Stimulated activated CD4-positive, alpha-beta T cell treated with anti-CD3 and anti-CD28 coated beads, Interleukin-2, amount 100 ng/mL, for 4 hours (primary cell): ENCODE measurements at places on chromosomes 13 and 19.

- DNase-seq: no peak
These were observed 66.5 kb upstream of the ATP12A start for GRCh38 chr13:24613755-24614154.

GRCh38 chr19:4077800-4078684, 11.3 kb upstream of the ZBTB7A start:
- peak; percentile 56 for DNase-seq

- no peak for DNase-seq
These were observed 779.3 kb downstream of the SLITRK5 start for GRCh38 chr13:88450515-88450914.

- DNase-seq: peak; percentile 95
These were observed at the start of gene NDUFA11 for GRCh38 chr19:5903624-5904351. TSS of gene NDUFA11 (minus strand) at chr19:5903790. CDS start at chr19:5903708, 82 bp downstream.

GRCh38 chr19:35612224-35612558, 344 bp upstream of the HAUS5 start:
- no peak for DNase-seq

DNA sequence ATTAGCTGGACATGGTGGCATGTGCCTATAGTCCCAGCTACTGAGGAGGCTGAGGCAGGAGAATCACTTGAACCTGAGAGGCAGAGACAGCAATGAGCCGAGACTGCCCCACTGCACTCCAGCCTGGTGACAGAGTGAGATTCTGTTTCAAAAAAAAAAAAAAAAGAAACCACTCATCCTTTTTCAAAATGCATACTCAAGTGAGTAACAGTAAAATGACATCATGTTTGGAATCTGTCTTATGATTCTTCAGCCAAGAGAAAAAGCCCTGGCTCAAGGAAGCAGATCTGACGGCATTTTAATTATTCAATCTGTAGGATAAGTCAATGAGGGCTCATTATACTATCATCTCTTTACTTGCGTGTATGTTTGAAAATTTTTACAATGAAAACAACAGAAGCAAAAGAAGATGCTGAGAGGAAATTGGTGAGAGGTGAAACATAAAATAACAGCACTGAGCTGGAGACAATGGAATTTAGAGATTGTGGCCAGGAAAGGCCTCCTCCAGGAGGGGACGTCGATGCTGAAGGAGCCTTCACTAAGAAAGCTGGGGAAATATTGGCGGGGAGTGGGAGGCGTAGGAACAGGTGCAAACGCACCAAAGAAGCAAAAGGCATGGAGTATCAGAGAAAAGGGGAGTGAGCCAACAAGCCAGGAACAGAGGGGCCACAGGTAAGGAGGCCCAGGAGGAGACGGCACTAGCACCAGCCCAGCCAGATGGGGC, 12.9 kb upstream of the CCNE1 start:
- DNase-seq: no peak

DNA sequence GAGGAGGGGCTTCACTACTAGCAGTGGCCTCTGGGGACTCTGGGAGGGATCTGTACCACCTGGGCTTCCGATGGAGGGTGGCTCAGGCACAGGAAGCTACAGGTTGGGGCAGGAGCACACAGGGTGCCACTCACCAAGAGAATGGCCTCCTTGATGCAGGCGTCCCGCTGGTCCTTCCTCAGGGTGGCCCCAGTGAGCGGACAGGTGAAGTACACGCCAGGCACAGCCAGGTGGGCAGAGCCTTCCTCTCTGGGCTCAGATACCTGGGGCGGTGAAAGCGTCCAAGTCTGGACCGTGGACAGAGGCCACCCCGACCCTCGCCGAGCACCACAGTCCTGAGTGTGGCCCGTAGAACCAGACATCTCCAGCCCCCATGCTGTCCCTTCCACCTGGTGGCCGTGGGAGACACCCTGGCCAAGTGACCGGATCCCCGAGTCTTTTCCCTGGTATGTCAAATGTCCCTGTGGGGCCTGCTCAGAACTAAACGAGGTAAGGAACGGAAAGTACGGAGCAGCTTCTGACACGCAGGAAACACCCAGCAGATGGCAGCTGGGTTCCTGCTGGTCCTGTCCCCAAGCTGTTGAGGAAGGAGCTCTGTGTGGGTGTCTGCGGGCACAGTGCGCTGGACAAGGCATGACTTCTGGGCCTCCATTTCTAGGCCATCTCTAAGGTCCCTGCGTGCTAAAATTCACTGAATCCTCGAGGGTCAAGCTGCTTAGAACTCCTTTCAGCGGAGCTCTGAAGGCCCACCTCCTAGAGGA, 5.2 kb downstream of the UBXN6 start:
- DNase-seq: no peak

DNA sequence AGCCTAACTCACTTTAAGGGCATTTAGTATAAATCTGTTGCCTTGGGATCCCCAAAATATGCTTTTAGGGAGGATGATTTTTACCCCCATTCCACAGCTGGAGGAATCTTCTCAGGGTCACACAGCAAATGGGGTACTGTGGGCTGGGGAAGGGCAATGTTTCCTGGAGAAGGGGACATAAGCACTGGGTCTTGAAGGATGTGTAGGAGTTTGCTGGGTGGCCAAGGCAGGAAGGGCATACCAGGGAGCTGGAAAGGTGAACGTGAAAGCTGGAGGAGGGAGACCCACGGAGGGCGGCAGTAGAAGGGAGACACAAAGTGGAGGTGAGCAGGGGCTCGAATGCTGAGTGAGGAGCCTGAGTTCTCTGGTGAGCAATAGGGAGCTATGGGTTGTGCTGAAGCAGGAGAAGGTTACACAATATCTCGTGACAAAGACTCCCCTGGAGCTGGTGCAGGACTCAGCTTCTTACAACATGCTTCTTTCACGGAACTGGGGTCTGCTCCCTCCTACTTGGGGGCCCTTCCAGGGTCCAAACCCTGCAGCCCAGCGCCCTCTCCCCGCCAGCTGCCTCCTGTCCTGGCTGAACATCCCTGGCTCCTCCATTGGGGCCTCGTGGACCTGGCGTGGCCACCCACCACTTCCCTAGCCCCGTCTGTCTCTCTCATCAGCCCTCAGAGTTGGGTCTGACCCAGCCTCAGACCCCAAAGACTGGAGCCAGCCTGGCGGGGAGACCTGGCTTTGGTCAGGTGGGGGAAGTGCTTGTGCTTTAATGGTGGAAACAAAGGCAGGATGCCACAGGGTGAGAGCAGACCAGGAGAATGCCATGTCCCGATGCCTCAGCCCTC, 11.1 kb downstream of the CILP2 start:
- DNase-seq: no peak

GRCh38 chr13:75704194-75704926, 68.2 kb downstream of the LMO7 start:
- no peak for DNase-seq

DNA sequence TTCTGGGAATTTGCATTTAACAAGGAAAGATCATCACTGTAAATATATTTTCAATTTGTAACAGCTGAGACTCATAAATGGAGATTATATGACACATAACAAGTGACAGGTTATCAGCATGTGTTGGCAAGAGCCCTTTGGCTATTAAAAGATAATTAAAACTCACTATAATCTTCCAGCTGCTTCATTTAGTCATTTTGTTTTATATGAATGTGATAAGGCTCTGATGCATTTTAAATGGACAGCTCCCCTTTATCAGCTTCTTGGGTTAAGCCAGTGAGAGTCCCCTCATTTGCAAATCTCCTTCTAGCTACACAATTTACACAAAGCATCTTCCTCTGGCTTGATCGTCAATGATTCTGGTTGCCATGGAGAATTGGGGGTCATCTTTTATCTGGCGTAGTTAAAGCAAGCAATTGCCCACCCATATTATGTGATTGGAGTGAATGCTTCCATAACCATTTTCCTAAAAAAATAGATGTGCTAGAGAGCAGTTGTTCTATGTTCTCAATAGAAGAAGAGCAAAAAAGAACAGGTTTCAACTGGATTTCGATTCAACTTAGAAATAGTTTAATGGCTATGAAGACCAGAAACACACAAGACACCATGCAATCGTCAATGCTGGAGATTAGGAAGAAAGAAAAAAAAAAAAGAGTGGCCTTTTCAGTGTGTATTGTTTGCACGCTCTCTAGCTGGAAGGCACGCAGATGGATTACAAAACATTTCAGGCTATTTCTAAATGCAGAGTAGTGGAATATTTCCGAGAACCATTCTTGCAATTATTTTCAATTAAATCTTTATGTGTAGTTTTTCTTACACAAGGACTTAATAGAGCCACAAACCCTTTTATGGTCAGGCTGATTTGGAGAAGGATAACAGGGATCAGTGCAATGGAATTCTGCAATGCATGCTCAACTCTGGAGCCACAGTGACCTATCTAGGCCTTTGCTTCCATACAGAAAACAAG, 27.4 kb downstream of the STARD13 start:
- no peak for DNase-seq

- no peak for DNase-seq
These were observed 104.1 kb downstream of the NDFIP2 start for GRCh38 chr13:79585033-79585432.

- DNase-seq: no peak
These were observed 34.7 kb upstream of the DOCK9 start for GRCh38 chr13:99012539-99012938.

DNA sequence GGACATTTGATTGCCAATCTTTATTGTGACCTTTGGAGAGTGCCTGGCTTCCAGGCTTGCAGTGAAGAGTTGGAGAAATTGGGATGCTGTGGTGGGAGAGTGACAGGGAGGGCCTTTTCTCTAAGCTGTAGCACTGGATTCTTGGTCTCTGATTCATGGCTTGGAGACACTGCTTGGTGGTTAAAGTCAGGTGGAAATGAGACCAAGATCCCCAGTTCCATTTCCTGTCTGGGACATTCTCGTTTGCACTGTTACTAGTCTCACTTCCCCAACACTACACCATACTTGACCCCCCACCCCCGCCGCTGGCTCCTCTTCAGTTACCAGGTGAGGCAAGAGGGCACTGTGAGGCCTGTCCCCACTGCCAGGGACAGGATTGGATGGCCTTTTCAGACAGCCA, 2.9 kb downstream of the SUPT5H start:
- DNase-seq: no peak

DNA sequence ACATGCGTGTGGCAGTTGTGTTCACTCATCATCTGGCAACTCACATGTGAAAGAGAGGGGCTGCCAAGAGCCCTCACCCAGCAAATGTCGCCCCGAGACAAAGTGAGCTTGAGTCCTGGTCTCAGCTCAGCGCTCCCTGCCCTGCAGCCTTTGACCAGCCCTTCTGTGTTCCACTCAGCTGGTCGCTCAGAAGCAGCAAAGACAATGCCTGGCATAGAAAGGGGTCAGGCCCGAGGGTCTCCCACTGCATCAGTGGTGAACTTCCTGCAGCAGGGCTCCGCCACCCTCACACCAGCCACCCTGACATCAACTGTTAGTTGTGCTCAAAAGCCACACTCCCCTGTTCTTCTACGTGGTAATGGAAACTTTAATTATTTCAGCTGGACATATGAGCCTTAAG, 68.0 kb downstream of the SLC7A1 start:
- no peak for DNase-seq

- DNase-seq: no peak
These were observed at the start of gene GNG14 for GRCh38 chr19:12687496-12688196. TSS of gene GNG14 (plus strand) at chr19:12687998. CDS start at chr19:12688049, 51 bp downstream.

DNA sequence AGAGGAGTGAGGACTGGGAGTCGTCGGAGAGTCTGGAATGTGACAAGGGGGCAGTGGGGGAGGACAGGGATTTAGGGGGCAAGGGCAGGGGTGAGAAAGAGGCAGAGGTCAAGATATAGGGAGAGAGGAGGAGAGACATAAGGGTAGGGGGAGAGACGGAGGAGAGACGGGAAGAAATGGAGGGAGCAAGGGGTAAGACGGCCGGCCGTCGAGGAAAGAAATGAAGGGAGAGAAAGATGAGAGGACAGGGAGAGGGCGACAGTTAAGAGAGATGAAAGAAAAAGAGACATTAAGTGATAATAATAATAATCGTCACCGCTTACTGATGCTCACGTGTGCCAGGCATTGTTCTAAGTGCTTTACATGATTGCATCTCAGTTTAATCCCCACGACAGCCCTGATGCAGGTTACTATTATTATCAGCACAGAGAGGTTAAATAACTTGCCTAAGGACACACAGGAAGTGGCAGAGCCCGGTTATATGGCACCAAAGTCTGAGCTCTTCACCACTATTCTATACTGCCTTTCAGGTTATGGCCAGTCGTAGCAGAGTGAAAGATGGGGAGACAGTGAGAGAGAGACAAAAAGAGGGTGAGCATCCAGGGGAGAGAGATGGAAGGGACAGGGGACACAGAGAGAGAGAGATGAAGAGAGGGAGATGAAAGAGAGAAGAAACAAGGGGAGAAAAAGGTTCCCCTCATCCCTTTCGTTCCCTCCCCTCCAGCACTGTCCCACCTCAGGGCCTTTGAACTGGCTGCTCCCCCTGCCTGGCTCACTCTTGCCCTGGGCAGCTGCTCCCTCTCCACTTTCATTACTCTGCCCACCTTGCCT, 13.6 kb downstream of the C19orf81 start:
- DNase-seq: no peak

DNA sequence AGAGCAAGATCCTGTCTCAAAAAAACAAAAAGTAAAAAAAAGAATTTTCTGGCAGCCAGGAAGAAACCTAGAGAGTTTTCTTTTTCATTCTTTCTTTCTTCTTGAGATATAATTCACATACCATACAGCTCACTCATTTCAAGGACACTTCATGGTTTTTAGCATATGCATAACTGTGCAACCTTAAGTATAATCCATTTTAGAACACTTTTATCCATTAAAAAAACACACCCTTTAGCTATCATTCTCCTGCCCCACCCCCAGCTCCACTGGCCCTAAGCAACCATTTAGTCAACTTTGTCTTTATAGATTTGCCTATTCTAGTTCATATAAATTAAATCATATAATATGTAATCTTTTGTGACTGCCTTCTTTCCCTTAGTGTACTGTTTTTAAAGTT, 8.1 kb upstream of the IPO5 start:
- no peak for DNase-seq

DNA sequence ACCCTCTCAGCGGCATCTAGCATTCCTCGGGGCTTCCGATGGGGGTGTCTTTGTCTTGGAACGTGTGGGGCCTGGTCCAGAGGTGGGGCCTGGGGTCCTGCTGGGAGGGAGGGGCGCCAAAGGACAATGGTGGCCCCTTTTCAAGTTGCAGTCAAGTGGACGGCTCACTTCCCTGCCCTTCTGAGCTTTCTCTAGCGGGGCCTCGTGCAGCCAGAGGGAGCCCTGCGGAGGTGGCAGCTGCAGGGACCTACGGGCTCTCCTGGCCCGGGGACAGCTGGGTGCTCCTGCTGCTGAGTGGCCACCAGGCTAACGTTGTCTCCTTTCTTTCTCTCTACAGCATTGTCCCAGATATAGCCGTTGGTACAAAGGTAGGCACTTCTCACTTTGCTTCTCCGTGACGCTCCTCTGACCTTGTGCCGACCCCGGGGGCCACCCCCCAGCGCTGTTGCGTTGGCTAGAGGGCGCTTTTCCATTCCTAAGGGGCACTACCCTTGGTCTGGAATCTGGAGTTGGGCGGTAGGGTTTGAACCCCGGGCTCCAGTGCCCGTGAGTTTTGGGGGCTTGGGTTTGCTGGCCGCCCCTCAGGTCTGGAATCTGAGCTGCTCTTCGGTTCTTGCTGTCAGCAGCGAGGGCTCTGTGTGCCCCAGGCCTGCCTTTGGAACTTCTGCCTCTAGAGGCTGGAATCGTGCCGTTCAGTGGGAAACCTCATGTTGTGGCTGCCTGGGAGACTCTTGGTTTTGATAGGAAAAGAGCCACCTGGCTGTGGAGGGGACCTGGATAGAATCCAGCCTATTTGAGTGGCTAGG, 2.0 kb downstream of the PTBP1 start:
- DNase-seq: no peak

- peak; percentile 4 for DNase-seq
These were observed 727 bp downstream of the CNMD start for GRCh38 chr13:52738719-52739467.
